ENCODE measurements at places on chromosomes 5 and 9.

DNA sequence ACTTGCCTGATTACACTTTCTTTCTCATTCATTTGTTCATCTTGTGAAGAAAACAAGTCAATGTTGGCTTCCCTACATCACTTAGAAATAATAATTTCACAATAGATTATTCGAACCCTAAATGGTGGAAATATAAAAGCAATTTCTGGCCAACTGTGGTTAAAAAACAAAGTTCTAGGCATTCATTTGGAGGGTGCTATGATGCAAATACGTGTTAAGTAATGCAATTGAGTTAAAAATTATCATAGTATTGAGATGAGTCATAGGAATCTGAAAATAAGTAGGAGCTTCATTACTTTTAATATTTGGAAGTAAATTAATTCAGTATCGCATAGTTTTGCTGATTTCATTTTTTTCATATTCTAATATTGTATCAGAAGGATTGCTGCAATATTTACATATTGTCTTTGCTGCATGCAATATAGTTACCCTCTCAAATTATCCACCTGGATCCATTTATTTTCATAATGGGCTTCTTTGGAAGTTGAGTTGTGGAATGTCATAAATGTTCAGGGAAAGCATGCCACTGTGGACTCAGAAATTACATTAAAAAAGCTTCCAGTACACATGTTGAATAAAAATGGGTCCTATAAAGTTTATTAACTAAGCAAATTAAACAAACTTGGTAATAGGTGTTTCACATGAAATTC lies 647.7 kb upstream of the WWC1 start:
- DNase-seq: no peak

DNA sequence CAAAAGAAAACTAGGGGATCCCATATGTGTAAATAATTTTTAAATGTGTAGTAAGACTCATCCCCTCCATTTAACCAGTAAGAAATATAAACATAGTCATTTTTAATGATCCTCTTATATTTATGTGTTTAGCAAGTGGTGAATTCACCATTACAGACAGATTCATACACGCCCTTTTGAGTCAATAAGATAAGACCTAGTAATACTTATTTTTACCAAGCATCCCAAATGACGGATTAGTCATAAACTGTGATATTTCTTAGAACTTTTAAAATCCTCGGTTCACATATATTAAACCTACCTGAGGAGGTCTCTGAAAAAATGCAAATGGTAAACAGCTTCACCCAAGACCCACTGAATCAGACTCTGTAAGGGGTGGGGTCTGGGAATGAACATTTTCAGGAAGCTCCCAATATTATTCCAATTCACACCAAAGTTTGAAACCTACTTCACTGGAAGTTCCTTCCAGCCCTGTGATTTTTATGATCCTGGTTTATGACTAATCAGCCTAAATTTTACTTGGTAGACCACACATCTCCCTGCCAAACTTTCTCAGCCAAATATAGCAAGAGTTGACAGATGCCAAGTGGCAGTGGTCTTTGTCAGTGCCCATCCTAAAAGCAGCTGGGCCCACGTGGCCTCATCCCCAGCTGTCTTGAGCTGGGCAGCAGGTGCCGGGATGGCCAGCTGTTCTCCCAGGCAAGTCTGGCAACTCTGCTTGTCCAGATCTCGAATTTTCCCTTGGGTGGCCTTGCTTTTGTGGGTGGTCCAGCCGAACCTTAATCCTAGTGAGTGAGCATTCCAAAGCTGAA lies 559.0 kb upstream of the RGMB start:
- DNase-seq: no peak

DNA sequence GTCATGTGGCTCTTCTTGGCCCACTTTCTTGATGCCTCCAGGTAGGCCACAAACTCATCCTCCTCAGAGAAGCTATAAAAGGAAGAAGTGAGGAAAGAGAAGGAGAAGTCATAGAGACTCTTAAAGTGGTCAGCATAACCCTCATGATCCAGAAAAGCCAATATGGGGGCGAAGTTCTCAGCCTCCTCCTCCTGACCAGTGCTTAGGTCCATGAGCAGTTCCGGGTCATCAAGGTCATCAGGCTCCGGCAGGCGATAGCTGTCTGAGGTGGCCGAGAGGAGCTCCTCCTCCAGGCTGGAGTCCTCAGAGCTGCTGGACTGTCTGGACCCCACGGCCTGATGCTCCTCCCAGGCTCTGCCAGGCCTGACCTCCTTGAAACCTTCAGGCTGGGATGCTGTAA lies 34.7 kb downstream of the SH3TC2 start:
- no peak for DNase-seq

DNA sequence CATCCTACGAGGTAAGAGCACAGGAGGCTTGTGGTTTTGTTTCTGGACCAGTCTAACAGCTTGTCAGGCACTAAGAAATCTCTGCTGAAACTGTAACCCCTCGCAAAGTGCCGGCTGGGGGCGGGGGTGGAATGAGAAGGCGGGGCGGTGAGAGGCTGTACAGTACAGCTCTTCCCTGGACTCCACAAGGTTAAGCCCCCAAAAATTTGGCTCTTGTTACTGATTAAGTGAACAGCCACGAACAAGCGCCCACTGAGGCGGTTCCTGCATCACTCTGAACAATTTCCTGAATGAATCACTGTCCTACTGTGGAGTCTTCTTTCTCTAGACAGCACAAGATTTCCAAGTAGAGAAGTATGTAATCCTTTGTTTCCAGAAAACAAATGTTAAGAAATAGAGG lies 6.8 kb downstream of the FBP2 start:
- no peak for DNase-seq

- DNase-seq: peak; percentile 58
Observed at GRCh38 chr5:150595466-150596031, 44.9 kb upstream of the SYNPO start.

DNA sequence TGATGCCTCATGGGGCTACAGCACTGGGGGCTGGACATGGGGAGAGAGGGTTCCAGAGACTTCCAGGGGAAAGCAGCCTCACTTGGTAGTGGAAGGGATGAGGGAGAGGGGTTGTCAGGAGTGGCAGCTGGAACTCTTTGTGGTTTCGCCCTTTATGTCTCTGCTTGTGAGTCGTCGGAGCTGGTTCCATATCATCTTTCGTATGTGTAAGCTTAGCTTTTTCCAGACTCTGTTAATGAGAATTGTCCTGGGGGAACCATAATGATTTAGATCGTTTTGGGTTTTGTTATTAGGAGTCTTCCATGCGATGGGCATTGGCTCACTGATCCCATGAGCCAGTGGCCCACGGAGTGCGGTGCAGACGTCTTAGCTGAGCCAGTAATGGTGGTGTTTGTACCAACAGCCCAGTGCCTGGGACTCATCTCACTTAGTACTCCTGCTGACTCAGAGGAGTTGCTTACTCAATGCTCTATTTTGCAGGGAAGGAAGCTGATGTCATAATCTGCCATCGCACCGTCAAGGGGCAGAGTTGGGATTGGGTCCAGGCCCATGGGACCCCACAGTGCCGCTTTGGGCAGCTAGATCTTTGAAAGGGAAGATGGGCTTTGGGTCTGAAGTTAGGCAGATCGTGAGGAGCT lies 48.5 kb downstream of the NEK6 start:
- no peak for DNase-seq

DNA sequence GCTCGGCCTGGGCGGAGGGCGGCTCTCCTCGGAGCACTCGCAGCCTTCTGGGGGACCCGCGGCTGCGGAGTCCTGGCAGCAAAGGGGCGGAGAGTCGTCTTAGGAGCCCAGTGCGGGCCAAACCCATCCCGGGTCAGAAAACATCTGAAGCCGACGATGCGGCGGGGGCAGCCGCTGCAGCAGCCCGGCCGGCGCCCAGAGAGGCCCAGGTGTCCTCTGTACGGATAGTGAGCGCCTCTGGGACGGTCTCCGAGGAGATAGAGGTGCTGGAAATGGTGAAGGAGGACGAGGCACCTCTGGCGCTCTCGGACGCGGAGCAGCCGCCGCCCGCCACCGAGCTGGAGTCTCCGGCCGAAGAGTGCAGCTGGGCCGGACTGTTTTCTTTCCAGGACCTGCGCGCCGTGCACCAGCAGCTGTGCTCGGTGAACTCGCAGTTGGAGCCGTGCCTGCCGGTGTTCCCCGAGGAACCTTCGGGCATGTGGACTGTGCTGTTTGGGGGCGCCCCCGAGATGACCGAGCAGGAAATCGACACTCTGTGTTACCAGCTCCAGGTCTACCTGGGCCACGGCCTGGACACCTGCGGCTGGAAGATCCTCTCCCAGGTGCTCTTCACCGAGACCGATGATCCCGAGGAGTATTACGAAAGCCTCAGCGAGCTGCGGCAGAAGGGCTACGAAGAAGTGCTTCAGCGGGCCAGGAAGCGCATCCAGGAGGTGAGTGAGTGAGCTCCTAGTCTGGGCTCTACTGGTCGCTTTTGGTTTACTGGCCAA lies 1.2 kb downstream of the JMY start:
- no peak for DNase-seq

DNA sequence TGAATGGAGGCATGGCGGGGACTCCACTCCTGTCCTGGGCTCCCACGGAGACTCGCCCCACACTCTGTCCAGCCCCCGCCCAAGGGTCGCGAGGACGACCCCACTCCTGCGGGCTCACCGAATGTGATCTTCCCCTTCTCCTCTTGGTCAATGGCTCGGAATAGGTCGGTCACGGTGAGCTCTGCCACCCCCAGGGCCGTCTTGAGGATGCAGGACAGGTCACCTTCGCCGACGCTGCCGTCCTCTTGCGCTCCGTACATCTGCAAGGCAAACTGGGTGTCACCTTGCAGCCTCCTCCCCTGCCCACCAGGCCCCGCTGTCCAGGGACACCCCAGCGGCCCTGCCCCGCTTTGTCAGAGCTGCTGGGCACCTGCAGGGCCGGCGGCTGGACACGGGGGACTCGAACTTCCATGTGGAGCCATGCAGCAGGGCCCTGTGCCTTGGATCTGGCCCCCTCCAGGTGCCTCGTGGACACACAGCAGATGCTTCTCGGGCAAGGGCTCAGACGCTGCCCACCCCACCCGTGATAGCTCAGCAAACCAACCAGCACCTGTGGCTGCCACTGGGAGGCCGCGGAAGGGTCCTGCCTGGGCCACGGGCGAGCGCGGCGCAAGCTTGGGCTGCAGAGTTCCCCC lies 21.5 kb upstream of the SLC6A3 start:
- no peak for DNase-seq

GRCh38 chr9:37002036-37002412 lies 32.0 kb downstream of the PAX5 start:
- DNase-seq: no peak

DNA sequence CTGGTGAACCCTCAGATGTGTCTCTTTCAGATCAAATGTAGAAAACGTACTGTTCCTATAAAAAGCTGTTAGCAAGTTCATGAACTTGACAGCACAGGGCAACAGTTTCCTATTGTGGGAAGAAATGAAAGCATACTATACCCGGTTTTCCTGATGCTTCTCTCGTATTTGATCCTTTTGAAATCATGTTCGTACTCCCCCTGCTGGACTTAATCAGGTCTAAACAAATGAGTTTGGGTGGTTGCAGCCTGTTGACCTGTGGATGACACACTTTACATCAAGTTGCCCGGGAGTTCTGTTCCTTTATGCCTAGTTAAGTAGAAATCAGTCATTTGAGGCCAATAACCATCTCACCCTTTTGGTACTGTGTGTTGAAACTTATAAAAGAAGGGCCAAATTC lies 1992.3 kb downstream of the MAT2B start:
- DNase-seq: no peak

DNA sequence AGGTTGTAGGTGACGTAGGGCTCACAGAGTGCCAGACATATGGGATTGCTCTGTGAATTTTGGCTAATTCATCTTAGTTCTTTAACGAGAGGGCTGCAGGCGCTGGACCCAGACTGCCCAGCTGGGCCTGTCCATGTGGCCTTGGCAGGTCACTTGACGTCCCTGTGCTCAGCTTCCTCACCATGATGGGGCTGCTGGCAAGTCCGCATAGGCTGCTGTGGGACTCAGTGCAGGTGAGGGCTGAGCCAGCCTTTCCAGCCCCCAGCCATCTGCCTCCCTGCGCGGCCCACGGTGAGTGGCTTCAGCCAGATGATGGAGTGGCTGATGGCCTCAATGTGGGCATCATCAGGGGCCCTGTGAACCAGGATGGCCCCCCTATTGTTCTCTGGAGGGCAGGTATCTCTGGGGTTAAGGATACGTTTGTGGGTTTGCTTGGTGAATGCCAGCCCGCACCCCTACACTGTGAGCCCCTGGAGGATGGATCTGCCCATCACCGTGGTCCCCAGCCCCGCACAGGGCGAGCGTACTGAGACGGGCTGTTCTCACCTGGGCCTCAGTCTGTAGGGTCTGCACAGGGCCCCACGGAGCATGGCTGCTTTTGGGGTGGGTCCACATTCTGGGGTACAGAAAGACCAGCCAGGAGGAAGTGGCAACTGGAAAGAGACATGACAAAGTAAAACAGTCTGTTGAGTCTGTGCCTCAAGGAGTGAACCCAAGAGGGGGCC lies 3.7 kb downstream of the CARD19 start:
- DNase-seq: no peak

- DNase-seq: no peak
Observed at GRCh38 chr9:114051281-114051680, 26.8 kb downstream of the AMBP start.
